ENCODE measurements at places on chromosomes 6 and 20. TPM values are rescaled to one million over a fixed set of nuclear protein-coding genes. Genes with fewer than 3 reads are reported as not detected.

DNA sequence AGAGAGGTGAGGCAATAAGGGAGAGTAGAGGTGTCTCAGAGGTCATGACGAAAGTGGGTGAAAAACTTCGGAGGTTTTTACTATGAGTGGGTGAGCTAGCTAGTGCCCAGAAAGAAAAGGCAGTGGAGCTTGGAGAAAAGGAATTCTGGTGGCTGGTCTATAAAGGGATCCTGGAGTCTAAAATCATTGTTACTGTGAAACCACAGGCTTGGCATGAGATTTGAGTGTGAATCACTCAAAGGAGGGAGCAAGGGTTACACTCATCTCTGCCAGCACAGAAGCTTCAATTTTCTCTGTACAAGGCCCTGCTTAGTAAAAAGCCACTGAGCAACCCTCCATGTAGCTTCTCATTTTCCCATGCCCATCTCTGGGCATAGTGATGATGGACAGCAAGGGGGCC is 47.5 kb downstream of the CD83 start:
- DNase-seq: no peak
- no peak overlapping the region for H3K4me3 ChIP-seq
- no peak overlapping the region for H3K27ac ChIP-seq
- H3K36me3 ChIP-seq: no peaks in the 10 kb centered on the region
- no peaks in the 10 kb centered on the region for H3K27me3 ChIP-seq

DNA sequence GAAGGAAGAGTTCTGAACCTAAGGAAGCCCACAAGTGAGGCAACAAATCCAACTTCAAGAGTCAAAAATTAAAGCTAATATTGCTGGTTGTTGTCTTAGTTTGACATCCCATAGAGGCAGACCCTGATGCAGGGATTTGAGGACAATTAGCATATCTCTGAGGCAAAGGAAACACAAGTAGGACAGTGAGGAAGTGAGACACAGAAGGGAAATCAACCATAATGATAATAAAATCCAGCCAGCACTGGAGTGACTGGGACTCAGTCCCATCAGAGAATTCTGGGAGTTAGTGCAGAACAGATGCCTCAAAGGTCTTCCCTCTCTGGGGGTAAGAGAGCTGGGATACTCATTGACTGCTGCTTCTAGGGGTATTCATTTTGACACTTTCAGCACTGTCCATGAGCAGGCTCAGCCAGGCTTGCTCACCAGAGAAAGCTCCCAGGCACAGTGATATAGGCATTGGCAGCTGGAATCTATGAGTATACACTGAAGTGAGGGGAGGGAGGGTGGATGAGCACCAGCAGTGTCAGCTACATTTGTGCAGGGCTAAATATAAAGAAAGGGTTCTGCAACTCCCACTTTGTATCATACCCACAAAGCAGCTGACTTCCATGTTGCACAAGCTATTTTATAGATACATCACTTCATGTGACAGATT is 43.4 kb upstream of the SPTLC3 start:
- no peaks in the 10 kb centered on the region for H3K4me1 ChIP-seq
- H3K27me3 ChIP-seq: no peaks in the 10 kb centered on the region
- peak; percentile 11 for DNase-seq

DNA sequence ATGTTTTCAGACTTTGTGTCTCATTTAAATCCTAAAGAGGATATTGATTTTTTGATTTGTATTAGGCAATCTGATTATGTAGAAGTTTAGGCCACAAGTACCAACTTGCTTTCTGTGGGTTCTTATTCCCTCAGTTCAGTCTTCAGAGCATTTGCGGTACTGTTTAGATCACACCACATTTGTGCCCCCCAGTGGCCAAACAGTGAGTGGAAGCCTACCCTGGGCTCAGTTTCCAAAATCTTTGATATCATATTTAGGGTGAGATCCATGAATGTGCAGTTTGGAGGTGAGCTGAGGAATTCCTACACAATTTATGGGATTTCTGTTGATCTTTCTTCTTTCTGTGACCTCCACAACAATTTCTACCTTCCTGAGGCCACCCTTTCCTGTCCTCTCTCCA is 92.3 kb upstream of the FUT9 start:
- no peak overlapping the region for H3K27ac ChIP-seq
- no peaks in the 10 kb centered on the region for H3K36me3 ChIP-seq
- H3K4me3 ChIP-seq: no peak overlapping the region
- no peaks in the 10 kb centered on the region for H3K27me3 ChIP-seq
- DNase-seq: no peak

DNA sequence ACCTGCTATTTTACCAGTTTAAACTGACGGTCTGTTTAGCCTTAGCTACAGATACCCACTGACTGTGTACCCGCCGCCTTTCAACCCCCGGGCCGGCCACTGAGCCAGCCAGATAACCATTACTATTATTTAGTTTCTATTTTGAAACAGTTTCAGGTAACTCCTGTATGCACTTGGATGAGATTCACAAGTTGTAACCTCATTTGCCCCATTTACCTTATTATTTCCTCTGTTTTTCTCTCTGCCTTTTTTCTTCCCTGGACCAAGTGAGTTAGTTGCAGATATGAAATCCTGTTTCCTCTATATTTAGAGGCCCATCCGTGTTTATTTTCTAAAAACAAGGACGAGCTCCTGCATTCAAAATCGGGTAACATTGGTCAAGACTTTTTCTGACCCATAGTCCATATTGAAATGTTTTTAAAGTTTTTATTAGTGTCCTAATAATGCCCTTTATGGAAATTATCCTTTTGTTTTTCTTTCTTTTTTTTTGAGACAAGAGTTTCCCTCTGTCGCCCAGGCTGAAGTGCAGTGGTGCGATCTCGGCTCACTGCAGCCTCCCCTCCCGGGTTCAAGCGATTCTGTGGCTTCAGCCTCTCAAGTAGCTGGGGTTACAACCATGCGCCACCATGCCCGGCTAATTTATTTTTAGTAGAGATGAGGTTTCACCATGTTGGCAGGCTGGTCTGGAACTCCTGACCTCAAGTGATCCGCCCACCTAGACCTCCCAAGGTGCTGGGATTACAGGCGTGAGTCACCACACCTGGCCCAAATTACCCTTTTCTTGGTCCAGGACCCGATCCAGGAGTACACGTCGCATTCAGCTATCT is 767 bp downstream of the AP5S1 start:
- DNase-seq: no peak
- peak overlapping the region; percentile 99 for H3K27ac ChIP-seq
- H3K27me3 ChIP-seq: no peaks in the 10 kb centered on the region

DNA sequence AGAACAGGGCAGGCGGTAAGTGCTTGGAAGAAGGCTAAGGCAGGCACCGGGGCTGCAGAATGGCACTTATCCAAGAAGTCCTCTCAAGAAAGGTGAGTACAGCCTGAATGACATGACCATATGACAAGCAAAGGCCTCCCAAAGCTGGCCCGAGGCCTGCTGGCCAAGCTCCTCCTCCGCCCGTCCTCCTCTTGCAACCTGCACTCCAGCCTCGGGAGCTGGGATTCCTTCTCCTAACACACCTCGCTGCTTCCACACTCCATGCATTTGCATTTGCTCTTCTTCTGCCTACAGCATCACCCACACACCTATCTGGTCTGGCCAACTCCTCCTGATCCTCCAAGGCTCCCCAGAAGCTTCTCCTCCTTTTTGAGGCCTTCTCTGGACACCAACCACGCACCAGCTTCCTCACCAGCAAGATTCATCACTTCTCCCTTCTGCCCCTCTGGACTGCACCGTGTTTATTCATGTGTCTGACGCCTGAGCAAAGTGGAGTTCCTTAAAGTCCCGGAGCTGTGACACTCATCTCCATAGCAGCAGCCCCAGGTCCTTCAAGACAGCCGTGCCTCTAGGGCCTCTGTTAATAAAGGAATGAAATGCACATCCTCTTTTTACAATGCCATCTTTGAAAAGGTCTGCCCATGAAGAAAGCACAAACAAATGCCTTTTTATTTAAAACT is 32.3 kb downstream of the CNKSR3 start:
- H3K4me3 ChIP-seq: no peak overlapping the region
- no peak for DNase-seq
- H3K27me3 ChIP-seq: no peaks in the 10 kb centered on the region
- peak overlapping the region; percentile 63 for H3K27ac ChIP-seq

DNA sequence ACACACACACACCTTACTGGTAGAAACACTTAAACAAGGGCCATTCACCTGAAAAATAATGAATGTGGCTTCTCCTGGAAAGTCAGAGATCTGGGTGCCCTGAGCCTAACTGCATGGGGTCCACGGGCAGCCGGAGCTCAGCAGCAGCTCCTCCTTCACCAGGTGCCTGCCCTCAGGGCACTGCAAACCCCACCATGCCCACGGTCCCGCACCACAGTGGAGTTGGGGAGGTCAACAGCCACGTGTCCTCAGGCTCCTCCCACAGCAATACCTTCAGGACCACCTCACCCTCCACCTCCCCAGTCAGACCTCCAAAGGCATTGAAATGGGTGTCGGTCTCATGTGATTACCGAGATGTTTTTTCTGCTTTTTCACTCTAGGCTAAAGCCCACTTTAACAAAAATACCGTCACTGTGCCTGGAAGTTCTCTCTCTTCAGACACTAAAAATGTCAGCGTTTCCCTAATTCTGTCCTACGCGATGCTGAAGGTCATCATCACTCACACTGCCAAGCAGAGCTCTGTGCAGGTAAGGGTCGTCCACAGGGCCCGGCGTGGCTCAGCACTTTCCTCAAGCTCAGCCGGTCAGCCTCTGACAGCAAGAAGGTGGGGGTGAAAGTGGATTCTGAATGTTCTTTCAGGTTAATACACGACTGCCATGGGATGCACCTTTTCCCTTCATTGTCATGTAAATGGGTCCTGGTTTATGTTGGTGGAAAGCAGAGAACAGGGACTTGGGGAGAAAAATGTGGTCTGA is 48.9 kb downstream of the CDK5RAP1 start:
- H3K27ac ChIP-seq: no peak overlapping the region
- H3K4me1 ChIP-seq: no peaks in the 10 kb centered on the region
- no peak overlapping the region for H3K4me3 ChIP-seq
- DNase-seq: no peak

DNA sequence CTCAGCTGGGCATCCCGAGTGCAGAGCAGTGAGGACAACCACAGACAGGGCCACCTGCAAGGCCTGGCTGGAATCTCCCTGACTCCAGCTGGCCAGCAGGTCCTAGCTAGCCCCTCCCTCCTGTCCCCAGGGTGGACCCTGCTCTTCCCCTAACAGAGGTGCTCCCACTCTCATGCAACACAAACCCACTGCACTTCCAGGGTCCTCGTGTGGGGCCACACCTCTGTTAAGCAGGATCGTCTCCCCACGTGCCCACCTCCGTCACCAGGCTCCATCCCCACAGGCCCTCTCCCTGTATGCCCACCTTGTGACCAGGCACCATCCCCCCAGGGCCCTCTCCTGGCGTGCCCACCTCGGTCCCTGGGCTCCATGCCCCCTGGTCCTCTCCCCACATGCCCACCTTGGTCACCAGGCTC is 17.3 kb downstream of the TAF4 start:
- no peak overlapping the region for H3K4me3 ChIP-seq
- H3K27me3 ChIP-seq: no peaks in the 10 kb centered on the region
- H3K27ac ChIP-seq: no peak overlapping the region
- H3K4me1 ChIP-seq: peaks cover 58% of the 10 kb centered on the region

The TAF11 gene
- 43.2 TPM for total RNA-seq

GRCh38 chr6:19231878-19232561 is 605.1 kb upstream of the ID4 start:
- no peaks in the 10 kb centered on the region for H3K36me3 ChIP-seq
- no peaks in the 10 kb centered on the region for H3K27me3 ChIP-seq
- H3K4me3 ChIP-seq: no peak overlapping the region

DNA sequence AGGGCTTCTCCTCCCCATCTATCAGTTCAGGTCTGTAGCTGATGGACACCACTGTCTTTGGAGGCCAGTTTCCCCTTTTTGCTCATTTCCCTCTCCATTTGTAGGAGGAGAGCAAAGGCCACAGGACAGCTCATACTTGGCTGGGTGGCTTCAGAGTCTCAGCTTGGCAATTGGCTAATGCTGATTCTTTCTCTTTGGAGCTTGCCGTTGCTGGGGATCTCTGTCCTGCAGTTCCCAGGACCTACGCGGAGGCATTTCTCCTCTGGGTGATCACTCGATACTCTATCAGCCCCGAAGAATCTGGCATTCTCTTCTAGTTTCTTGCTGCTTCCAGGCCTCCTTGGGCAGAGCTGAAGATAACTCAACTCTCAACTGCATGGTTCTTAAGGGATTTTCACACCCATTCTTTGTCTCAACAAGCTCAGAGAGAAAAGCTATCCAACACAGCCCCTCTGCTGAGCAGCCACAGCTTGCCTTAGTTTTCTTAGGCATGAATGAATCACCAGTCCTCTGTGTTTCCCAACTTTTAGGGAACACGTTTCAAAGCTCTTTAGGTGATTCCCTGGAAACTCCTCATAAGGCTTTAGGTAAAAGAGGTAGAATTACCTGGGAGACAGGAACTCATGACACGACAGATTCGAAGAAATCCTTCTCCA is 19.2 kb upstream of the SSR1 start:
- no peaks in the 10 kb centered on the region for H3K36me3 ChIP-seq
- no peak overlapping the region for H3K27ac ChIP-seq
- DNase-seq: no peak
- no peaks in the 10 kb centered on the region for H3K4me1 ChIP-seq

DNA sequence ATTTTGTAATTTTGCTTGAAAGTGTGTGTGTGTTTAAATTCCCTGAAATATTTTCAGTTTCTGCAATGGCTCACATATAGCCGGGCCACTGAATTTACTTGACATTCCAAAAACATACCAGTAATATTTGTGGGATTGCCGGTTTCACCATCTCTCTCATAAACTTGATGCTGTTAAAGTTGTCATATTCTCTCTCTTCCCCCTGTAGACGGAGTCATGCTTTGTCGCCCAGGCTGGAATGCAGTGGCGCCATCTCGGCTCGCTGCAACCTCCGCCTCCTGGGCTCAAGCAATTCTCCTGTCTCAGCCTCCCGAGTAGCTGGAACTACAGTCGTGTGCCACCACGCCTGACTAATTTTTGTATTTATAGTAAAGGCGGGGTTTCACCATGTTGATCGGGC is 122.1 kb downstream of the TIAM2 start:
- no peak for DNase-seq
- peaks cover 5% of the 10 kb centered on the region for H3K4me1 ChIP-seq
- H3K27me3 ChIP-seq: no peaks in the 10 kb centered on the region

The TOMM6 gene
- total RNA-seq: 161 TPM

DNA sequence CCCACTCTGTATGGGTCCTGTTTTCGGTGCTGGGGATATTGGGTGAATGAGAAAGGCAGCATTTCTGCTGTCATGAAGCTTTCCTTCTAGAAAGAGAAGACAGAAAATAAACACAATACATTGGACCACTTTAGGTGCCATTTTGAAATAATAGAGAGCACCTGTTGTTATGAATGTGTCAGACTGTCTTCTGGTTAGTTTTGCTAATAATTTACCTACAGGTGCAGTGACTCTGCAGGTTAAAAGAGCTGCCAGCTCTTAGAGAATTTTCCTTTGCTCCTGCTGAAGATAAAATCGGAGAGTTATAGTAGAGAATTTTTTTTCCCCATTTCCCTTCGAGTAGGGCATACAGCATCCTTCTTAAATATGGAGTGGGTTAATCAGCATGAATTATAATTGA is 21.9 kb upstream of the GCLC start:
- H3K4me3 ChIP-seq: no peak overlapping the region
- no peaks in the 10 kb centered on the region for H3K4me1 ChIP-seq
- H3K27ac ChIP-seq: no peak overlapping the region
- H3K36me3 ChIP-seq: no peaks in the 10 kb centered on the region
- H3K27me3 ChIP-seq: no peaks in the 10 kb centered on the region
- no peak for DNase-seq

The NKX2-4 gene
- total RNA-seq: 0.11 TPM
